ENCODE measurements at places on chromosomes 12 and 14. TPM values are rescaled to one million over a fixed set of nuclear protein-coding genes. Genes with fewer than 3 reads are reported as not detected.
A peak's percentile ranks its signal among the peaks of the same experiment; 100 is the strongest.

Gene GLT1D1
- 2.1 TPM for polyA plus RNA-seq

Gene RNF212B
- 2.3 TPM for polyA plus RNA-seq

Gene IL22
- not detected for polyA plus RNA-seq

Gene CLEC2B
- 2.6 TPM for polyA plus RNA-seq

Gene KRT82
- polyA plus RNA-seq: not detected

DNA sequence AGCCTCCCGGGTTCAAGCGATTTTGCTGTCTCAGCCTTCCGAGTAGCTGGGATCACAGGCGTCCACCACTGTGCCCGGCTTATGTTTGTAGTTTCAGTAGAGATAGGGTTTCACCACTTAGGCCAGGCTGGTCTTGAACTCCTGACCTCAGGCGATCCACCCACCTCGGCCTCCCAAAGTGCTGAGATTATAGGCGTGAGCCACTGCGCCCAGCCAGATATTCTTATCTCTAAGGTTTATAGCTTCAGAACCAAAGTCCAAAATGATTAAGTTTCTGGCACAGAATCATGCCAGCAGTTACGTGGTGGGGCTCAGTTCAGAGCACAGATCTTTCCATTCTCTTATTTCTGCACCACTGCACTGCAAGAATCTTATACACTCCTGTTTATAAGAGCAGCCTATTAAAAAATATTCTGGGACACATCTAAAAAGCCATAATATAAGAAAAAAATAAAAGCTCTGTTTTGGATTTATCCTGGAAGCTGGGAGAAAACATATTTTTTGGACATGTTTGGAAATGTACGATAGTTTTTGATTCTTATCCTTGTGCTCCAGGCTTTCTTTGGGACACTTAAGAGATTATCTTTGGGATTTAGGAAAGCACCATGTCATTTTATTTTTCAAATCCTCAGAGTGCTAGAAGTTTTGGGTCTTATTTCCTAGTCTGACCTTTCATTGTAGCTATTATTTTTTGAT is 129.6 kb downstream of the LMNTD1 start:
- no peak for DNase-seq

DNA sequence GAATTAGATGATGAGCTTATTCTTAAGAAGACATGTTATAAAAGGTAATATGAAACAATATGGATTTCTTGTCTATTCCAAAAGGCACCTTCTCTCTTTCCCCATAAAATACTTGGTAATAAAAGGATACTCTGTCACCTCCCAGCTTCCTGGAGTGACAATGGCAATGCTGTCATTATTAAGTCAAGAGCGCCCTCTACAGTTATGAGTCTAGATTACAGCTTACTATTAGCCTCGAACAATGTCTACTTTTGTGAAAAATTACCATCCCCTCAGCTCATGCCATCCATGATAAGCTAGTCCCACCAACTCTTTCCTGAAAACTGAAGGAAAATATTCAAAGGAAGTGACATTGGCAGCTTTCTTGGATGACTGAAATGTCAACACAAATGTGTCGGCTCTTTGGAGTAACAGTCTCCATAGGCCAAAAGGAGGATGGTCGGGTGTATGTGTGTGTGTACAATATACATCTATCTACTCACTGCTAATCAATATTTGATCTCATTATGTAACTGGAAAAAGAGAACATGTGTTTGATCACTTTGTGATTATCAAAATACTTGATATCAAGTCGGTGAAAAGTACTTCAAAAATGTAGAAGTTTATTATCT is 48.7 kb upstream of the CDKN3 start:
- DNase-seq: peak; percentile 79

DNA sequence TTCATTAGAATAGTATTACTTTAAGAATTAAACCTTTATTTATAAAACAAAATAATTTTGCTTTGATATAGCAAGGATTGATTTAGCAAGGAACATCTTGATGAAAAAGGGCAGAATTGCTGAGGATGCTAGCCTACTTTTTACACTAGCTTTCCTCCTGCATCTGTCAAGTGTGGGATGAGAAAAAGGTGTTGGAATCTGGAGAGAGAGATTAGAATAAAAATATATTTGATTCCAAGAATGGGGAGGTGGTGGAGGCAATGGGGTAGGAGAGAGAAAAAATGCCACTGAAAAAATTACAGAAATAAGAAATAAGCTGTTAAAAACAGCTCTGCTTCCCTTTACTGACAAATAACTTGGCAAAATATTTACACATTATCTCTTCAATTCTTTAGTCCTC is 98.9 kb downstream of the NUMB start:
- DNase-seq: no peak

- DNase-seq: no peak
These were observed 251.6 kb upstream of the ALG10 start for GRCh38 chr12:33770652-33771051.

DNA sequence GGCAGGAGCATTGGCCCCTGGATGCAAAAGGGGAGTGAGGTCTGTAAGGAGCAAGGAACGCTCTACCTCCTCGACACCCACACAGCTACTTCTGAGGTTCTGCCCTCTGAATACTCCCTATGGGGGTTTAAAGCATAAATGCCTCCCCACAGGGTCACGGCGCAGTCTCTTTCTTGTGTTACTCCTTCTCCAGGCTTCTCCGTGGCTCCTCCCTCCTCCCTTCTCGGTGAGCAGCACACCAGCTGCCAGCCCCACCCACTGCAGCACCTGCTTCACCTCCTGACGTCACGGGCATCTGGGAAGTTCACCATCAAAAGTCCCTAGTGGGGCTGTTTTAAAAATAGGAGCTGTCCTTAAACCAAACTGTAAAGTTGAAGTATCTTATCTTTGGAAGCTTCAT is 67.3 kb downstream of the SPTB start:
- no peak for DNase-seq

GRCh38 chr12:77315407-77315806 is 250.0 kb upstream of the E2F7 start:
- DNase-seq: no peak

All from left kidney (tissue), 8 donors.